ENCODE measurements at places on chromosomes 3 and 15.
A peak's percentile ranks its signal among the peaks of the same experiment; 100 is the strongest.

DNA sequence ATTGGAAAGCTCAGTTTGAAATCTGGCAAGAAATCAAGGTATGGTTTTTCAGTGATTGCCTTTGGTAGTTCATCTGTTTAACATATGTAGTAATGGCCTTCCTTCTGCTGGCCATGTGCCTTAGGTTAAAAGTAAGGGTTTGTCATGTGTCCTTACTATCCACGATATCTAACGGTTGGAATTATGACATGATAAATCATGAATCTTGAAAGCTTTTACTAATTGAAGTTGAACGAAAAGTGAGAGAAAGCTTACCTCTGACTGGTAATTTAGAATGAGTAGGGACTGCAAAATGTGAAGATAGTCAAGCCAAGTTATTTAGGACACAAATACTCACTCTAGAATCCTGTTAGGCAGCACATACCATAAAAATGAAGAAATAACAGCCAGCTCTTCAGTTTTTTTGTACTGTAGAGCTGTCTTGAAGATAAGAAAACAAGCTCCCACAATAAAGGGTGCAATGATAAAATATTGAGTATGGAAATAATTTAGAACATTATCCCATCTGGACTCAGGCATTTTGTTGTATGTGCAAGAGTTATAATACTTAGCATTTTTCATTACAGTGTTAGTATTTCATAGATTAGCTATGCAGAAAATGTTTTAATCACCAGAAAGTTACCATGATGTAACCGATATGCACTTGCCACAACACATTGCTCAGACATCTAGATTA lies 303.4 kb downstream of the ZNF385D start:
- no peak for DNase-seq

DNA sequence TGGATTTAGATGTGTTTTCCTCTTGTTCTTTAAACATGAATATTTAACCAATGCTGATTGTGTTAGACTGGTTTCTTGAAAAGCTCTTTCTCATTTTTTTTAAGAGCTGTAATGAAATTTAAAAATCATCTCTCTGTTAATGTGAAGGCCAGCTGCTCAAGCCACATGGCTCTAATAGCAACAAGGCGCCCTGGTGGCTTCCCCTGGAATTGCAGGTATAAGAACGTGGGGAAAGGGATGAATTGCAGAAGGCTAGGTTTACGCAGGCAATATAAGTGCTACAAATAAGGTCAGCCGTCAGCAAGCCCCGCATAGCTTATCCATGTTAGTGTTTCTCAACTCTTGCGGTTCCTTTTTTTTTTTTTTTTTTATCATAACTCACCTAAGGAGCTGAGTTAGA lies 108.5 kb downstream of the SAMMSON start:
- DNase-seq: no peak

- no peak for DNase-seq
Measured at GRCh38 chr3:59717679-59718205, 667.9 kb upstream of the CFAP20DC start.

GRCh38 chr3:24520976-24521419 lies 26.3 kb upstream of the THRB start:
- no peak for DNase-seq

DNA sequence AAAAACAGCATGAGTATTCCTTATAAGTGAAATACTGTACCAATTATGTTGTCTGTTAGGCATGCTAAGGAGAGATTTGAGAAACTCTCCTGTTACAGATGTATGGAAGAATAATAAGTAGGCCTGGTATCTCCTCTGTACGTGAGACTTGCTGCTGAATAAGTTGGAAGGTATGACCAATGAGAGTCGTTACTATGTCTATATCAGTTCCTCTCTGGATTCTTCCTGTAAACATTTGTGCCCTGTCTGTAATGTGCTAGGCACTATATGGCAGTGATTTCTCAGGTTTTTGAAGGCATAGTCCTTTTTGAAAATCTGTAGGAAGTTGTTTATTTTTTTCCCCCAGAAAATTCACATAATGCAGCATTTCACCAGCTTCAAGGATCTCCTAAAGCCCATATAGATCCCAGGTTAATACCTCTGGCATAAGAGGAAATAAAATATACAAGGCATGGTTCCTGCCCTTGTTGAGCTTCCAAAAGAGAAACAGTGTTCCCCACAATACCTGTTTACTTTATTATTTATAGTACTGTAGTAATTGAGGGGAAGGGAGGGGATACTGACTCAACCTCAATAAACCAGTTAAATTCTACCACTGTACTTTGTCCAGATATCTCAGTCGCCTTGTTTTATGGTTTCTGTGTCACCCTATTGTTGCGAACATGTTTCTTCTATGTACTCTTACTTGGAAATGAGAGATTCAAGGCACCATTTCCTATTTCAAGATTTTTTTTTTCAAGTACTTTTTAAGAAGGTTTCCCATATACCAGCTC lies 28.6 kb downstream of the MAP2K5 start:
- DNase-seq: no peak

DNA sequence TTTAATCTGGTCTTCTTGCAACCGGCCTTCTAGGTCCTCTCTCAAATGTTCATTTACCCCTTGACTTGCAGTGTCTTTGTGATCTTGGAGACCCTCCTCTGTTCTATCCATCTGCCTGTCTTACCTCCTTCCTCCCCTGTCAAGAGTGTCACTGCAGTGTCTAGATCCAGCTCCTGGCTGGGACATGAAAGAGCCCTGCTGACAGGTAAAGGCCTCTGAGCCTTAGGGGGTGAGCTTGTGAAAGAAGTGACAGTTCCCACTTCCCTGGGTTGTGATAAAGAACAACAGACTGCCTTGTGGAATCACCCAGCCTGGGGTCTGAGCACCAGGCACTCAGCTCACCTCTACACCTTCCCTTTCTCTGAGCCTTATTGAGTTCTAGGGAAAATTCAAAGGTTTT lies 68.0 kb downstream of the CDC25A start:
- no peak for DNase-seq

DNA sequence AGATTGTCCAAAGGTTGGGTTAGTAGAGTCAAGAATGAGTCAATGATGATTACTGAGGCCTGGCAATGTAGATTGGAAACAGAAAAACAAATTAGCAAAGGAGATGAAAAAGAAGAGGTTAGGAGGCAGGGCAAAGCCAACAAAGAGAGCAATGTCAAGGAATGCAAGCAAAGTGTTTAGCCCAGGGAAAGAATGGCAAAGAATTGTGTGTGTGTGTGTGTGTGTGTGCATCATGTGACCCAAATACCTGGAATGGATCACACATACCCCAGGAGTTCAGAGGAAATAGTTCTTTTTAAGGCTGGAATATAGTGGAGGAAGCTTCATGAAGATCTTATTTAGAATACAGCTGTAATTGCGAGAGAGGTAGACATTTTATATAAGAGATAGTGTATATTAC lies 831.7 kb upstream of the ARPP21 start:
- DNase-seq: no peak

DNA sequence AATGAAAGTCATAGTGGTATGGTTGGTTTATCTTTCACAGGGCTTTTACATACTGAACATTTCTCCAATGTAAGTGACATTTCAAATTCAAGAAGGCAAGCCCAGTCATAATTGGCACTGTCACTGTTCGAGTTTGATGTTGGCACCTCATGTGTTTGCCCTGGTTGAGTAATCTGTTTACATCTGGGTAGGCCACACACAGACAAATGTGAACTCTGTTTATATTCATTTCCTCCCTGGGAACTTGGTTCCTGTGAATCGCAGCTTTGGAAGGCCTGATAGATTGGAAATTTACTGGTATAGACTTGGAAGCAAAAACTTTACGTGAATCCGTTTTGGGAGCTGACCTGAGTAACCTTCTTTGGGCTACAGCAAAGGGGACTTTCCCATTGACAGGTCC lies 395.2 kb upstream of the AZI2 start:
- DNase-seq: peak; percentile 52

GRCh38 chr3:114691871-114692270 lies 398.0 kb downstream of the TIGIT start:
- no peak for DNase-seq

DNA sequence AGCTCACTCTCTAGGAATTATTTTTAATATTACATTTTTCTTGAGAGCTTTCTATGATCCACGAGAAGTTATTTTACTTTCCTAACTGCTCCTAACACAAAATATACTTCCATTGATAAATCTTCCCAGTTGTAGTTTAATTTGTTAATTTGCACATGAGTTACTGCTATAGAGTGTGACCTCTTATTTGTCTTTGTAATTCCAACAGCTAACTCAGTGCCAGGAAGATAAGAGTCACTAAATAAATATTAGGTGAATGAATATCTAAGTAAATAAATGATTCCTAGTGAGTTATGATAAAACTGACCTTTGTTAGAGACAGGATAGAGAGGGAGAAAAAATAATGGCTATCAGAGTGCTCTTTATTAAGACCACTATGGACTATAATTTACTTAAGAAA lies 319.9 kb downstream of the NAALADL2 start:
- peak; percentile 4 for DNase-seq

- DNase-seq: no peak
Measured at GRCh38 chr3:50737193-50737905, 62.6 kb downstream of the DOCK3 start.

DNA sequence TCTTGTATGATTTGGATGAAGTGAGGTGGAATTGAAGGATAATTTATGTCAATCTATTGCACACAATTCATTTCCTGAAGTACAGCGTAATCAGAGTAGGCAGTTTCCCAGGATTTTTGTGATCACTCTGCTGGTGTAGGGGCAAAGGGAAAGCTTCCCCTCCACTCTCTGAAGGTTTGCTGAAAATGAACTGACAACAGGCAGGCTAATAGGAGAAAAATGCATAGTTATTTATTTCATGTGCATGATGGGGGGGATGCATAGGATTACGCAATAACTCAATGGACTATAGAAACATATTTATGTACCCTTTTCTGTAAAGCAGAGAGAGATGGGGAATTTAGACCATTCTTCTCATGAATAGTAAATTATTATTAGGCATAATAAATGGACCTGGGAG lies 872.9 kb downstream of the NAALADL2 start:
- DNase-seq: no peak

- no peak for DNase-seq
Measured at GRCh38 chr3:150238048-150238802, 169.9 kb upstream of the TSC22D2 start.

GRCh38 chr15:33639051-33639450 lies 328.3 kb downstream of the RYR3 start:
- DNase-seq: no peak

DNA sequence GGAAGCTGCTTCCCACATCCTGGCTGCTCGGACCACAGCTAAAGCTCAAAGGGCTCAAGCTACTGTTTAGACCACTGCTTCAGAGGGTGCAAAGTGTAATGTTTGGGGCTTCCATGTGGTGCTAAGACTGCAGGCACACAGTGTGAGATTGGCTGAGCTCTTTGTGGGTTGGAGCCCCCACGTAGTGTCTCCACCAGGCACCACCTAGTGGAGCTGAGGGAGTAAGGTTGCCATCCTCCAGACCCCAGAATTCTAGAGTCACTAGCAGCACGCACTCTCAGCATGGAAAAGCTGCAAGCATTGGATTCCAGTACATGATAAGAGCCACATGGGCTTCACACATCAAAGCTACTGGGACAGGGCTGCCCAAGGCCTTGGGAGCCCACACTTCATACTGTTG lies 9.3 kb downstream of the MKRN3 start:
- DNase-seq: no peak

- DNase-seq: no peak
Measured at GRCh38 chr3:68274286-68274685, 619.9 kb upstream of the SUCLG2 start.

All from NCI-H460 (cell line).